ENCODE measurements at places on chromosomes 16 and 17.

DNA sequence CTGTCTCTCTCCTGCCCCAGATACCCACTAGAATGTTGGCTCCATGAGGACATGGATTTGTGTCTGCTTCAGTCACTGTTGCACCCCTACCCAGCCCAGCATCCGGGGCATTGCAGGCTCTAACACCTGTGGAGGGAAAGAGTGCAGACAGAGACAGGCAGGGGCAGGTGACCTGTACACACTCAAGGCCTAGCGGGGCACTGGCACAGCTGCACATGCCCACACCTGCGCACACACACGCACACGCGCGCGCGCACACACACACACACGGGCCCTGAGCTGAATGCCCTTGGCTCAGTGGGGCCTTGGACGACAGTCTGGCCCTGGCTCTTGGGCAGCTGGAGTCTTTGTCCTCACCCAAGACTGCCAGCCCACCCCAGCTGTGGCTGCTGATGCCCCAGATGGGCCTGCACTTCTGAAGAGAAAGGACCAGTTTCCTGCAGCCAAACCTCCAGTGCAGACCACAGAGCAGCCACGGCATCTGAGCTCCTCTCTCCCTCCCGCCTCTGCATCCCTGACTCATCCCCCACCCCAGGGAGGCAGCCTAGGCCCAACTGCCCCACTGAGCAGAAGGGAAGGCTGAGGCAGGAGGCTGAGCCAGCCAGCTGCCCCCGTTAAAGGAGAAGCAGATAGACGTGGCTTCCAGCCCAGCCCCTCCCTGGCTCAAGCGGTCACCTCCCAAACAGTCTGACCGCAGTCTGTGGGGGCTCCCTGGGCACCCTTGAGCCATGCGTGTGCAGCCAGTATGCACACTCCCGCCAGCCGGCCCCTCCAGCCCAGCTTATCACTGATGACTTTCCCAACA is 12.3 kb upstream of the RAI1 start:
- no peak for DNase-seq

DNA sequence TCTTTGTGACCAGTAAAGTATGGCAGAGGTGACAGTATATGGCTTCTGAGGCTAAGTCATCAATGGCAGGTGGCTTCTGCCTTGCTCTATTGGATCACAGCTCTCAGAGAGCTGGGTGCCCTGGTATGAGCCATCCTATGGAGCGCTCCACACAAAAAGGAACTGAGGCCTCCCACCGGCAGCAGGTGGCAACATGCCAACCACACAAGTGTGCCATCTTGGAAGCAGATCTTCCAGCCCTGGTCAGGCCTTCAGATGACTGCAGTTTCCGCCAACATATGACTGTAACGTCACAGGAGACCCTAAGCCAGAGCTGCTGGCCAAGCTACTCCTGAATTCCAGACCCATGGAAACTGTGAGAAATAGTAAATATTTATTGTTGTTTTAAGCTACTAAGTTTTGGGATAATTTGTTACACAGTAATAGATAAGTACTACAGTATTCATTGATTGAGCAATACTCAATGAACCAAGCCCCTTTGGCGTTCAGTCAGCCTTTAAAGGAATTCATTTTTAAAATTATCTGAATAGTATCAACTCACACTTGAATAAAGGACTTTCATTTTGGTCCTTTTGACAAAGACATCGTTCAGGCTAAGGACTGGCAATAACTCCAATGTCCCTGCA is 69.4 kb upstream of the LHX1 start:
- DNase-seq = no peak

- DNase-seq = no peak
Observed at GRCh38 chr16:86577314-86577971, 906 bp upstream of the FOXL1 start.

GRCh38 chr16:89183463-89183862 is 11.9 kb downstream of the CDH15 start:
- no peak for DNase-seq

- no peak for DNase-seq
Observed at GRCh38 chr16:76835779-76836300, 355.1 kb upstream of the MON1B start.

DNA sequence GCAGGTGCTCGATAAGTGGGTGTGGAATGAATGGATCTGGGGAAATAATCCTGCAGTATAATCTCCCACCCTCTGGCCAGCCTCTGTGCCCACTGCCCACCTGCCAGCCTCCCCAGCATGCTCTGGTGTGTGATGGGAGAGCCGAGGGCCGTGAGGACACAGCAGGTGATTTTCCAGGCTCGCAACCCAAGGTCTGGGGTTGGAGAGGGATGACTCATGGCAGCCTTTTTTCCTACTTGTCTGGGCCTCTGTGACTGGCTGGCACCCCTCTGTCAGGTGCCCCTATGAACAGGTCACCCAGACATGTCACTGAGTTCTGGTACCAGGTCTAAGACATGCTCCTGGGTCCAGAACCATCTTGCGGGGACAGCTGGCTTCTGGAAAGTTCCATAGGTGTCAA is 385.7 kb upstream of the TNRC6C start:
- no peak for DNase-seq

DNA sequence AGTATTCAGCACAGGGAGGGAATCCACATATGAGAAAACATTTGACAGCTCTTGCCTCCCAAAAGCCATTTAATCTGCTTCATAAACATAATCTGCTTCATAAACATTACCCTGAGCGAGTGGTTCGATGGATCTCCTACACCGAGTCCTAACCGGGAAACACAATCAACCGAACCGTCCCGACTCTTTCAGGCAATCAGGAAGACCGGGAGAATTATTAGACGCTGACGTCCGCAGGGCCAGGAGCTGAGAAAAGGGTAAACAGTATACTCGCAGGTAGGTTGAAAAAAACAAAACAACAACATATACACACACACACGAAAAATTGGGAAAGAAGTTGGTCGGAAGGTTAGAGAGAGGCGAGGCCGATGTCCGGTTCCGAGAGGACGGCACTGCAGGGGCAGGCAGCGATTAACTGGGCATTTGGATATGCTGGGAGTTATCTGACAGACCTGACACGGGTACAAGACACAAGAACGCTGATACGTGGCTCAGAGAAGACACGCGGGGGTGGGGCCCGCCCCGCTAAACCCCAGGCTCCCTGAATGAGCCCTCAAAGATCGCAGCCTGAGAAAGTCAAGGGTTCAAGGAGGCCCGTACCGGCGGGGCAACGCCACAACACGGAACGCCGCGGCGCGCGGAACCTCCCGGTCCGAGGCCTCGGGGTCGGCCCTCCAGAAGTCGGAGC is 585 bp downstream of the AP1G1 start:
- no peak for DNase-seq

GRCh38 chr17:41595585-41595984 is 8.9 kb upstream of the KRT14 start:
- DNase-seq = no peak

GRCh38 chr16:80719573-80719972 is 84.8 kb downstream of the CDYL2 start:
- DNase-seq = no peak

- DNase-seq = no peak
Observed at GRCh38 chr16:73915140-73915539, 381.5 kb upstream of the PSMD7 start.

GRCh38 chr16:15450624-15451023 is 16.2 kb downstream of the BMERB1 start:
- no peak for DNase-seq

- no peak for DNase-seq
Observed at GRCh38 chr16:88408561-88409142, 25.9 kb downstream of the ZNF469 start.

- no peak for DNase-seq
Observed at GRCh38 chr17:74921026-74921681, 1.9 kb downstream of the USH1G start.

DNA sequence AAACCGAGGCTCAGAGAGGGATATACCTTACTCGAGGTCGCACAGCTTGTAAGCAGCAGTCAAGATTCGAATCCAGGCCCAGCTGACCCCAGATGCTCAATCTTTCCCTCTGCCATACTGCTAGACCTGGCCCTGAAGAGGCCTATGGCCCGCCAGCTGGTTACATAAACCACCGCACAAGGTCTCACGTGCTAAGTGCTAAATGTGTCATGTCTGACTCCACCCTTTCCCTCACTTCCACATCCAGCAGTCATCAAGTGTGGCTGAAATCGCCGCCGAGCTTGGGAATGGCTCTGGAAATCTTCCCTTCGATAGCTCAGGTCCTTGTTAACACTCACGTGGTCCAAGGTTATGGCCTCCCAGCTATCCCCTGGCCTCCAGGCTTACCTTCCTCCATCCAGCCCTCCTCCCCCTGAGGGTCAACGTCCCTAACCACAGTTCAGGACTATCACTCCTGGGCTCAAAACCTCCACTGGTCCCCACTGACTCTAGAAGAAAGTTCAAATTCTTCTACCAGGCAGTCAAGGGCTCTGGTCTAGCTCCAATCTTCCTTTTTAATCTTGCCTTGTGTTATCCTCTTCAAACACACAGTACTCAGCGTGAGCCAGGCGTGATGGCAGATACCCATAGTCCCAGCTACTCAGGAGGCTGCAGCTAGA is 3.5 kb downstream of the ZBTB4 start:
- no peak for DNase-seq

DNA sequence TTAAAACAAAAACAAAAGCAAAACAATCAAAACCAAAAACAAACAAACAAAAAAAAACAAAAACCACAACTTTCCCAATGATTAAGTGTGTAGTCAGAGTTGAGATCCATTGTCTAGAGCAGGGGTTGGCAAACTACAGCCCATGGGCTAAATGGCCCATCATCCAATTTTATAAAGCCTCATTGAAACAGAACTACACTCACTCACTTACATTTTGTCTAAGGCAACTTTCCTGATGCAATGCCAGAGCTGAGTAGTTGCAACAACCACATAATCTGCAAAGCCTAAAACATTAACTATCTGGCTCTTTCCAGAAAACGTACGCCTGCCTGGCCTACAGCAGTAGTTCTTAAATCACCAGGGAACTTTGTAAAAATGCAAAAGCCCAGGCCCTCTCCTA is 124.1 kb downstream of the SOX9 start:
- DNase-seq = no peak

- DNase-seq = no peak
Observed at GRCh38 chr16:20415541-20415940, 6.2 kb downstream of the ACSM5 start.

DNA sequence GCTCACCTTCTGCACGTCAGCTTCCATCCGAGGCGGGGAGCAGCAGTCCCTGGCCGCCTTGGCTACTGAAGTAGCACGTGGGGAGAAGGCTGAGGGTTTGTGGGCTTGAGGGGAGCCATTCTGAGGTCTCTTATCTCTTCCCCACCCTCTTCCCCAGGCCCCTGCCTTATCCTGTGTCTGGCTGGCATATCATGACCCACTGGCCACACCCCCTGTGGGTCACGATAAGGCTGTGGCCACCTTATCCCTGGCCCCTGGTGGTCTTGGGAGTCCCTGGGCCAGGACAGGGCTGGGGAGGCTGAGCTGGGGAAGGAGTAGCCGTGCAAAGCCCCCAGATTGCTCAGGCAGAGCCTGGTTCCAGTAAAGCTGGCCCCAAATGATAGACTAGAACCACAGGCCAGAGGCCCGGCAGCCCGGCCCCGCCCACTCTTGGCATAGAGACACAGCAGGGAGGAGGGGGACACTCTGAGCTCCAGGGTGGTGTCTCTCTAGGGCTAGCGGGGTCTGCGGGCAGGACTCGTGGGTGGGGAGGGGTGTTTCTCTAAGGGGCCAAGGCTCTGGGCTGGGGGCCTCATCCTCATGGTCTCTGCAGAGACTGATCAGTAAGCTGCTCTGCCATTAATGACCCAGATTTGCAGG is 7.6 kb downstream of the SPNS2 start:
- no peak for DNase-seq

DNA sequence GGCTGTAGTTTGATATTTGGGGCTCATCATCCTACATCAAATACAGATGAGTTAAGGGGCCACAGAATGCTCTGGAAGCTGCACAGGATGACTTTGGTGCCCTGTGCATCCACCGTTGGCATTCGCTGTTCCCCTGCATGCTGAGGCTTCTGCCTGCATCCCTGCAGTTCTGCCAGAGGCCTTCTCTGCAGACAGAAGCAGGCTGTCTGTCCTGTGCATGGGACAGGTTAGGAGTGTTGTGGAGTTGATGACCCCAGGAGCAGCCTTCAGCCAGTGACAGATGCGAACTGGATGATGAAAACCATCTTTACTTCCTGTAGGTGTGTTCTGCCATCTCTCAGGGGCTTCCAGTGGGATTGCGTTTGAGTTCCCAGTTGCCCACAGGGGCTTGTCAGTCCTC is 13.6 kb upstream of the TNS4 start:
- DNase-seq = no peak

DNA sequence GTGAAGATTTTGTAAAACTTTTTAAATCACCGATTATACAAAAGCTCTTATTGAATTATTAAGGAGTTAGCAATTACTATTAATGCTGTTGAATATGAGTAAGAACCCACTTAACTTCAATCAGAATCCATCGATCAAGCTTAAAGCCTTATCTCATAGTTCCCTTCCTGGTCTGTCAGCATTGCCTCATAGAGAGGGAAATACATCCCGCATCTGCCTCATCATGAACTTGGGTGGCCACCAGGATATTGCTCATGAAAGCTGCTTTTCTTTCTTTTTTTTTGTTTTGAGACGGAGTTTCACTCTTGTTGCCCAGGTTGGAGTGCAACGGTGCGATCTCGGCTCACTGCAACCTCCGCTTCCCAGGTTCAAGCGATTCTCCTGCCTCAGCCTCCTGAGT is 66.7 kb downstream of the PIGL start:
- no peak for DNase-seq

DNA sequence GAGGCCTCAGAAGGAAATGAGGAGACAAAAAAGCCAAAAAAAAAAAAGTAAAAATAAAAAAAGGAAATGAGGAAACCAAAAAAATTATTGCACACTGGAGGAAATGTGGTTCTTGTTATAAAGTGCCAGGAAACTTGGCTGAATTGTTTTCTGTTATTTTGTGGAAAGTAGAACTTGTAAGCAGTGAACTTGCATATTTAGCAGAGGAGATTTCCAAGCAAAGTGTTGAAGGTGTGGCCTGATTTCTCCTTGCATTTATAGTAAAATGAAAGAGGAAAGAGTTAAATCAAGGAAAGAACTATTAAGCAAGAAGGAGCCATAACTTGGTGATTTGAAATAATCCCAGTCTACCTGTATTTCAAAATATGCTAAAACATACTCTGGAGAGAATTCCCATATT is 34.1 kb upstream of the CPPED1 start:
- DNase-seq = no peak

GRCh38 chr16:8887431-8887765 is 5.2 kb downstream of the LITAFD start:
- DNase-seq = no peak

- no peak for DNase-seq
Observed at GRCh38 chr16:3189869-3190268, 1.9 kb downstream of the OR1F1 start.

DNA sequence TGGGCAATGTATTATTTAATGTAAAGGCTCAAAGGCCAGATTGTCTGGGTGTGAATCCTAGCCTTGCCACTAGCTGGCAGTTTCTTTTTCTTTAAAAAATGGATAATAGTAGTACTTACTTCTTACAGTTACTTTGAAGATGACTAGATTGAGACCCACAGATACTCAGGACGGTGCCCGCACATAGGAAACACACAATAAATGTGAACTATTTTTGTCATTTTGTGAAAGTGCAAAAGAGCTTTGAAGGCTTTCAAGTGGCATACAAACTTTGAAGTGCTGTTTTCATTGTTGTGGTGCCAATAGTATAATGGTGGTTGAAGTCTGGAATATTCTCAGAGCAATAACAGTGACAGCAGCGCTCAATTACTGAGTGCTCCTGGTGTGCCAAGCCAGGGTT is 63.6 kb downstream of the OTOA start:
- DNase-seq = no peak
